IPS DF 19.7 (cell line): ENCODE measurements at places on chromosomes 4 and X.
A peak's percentile ranks its signal among the peaks of the same experiment; 100 is the strongest.

GRCh38 chrX:129876771-129877305 lies 29.1 kb upstream of the UTP14A start:
- DNase-seq, result peak; percentile 33

GRCh38 chr4:73037057-73037456 lies 32.5 kb downstream of the COX18 start:
- DNase-seq, result no peak

GRCh38 chr4:156223985-156224384 lies 270.3 kb upstream of the CTSO start:
- no peak for DNase-seq

- no peak for DNase-seq
Observed at GRCh38 chr4:38896940-38897339, 29.3 kb downstream of the FAM114A1 start.

DNA sequence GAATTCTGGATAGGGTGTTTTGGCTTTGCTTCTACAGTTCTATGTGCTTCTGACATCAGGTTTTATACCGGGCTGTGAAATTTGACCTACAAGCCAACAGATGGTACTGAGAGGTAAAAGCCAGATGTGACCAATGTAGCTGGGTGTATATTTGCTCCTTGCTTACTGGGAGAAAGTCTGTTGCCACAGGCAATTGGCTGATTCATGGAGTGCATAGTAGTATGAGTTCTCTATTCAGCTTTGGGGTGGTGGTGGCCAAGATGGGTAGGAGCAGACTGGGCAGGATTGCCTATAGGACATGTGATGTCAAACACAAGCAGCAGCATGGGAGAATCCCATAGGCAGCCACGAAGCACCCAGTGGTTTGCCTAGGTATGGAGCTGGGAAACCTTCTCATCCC lies 1827.0 kb downstream of the C4orf33 start:
- no peak for DNase-seq

- no peak for DNase-seq
Observed at GRCh38 chr4:14841801-14842768, 160.2 kb upstream of the CPEB2 start.

DNA sequence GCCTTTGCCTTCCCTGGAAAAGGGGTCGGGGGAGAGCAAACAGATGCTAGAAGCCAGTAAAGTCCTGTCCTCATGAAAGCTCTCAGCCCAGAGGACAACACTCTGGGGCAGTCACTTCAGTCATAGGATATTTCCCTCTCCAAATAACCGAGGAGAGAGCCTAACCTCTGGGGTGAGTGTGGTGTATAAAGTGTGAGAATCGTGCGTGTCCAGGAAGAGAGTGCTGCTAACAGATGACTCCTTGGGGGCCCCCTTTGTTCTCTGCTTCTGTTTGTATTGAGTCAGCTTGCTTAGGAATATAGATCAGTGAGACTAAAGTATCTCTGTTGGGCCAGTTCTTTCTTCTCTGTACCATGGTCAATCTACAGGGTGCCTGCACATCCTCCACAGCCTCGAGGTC lies 247.2 kb downstream of the PALLD start:
- DNase-seq, result no peak

GRCh38 chr4:39526765-39527295 lies 409 bp downstream of the UGDH start:
- peak; percentile 5 for DNase-seq

- DNase-seq, result no peak
Observed at GRCh38 chr4:7306021-7306965, 114.0 kb downstream of the SORCS2 start.
